ENCODE measurements at places on chromosomes 1 and 21. TPM values are rescaled to one million over a fixed set of nuclear protein-coding genes. Genes with fewer than 3 reads are reported as not detected.

- peak; percentile 31 for DNase-seq
Measured at GRCh38 chr1:180542838-180543145, 16.0 kb upstream of the OVAAL start.

DNA sequence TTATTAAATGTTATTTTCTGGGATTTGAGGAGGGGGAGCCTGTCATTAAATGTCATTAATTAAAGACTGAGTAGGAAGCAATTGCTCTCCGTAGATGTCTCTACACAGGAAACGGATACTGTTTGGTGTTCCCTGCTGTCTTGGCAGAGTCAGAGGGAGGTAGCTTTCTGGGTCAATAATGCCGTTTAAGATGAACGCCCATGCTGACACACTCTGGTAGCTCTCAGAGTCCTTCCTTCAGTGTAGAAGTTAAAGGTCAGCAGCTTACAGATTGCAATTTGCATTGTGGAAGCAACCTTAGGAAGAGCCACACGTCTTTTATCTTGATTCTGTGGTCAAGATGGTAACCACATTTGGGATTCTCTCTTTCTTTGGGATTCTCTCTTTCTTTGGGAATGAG lies 257.5 kb downstream of the KIF26B start:
- DNase-seq = no peak

DNA sequence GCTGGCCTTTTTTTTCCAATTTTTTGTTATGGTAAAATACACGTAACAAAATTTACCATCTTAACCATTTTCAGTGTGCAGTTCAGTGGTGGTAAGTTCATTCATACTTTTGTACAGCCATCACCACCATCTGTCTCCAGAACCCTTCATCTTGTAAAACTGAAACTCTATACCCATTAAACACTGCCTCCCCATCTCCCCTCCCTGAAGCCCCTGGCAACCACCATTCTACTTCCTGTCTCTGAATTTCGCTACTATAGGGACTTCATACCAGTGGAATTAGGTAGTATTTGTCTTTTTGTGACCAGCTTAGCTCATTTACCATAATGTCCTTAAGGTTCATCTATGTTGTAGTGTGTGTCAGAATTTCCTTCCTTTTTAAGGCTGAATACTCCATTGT lies 8.7 kb downstream of the PKNOX1 start:
- DNase-seq = no peak

- DNase-seq = no peak
Measured at GRCh38 chr1:41440321-41441085, 44.0 kb downstream of the EDN2 start.

DNA sequence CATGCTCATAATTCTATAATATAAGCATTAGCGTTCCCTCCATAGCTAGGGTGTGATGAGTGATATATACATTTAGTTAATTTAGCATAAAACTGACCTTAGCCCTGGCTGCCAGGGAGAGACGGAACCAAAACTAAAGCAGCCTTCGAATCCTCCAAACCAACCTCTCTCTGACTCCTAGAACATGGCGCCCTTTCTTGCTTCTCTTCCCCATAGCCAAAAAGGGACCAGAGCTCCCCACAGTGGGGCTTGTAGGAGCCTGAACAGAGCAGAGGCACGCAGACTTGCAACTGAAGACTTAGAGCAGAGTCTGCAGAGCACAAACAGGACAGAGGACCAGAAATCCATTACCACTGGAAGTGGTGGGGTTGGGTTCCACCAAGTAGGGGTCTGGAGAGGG lies 17.7 kb downstream of the IRF2BP2 start:
- DNase-seq = no peak

GRCh38 chr1:3471356-3472087 lies 17.1 kb downstream of the ARHGEF16 start:
- DNase-seq = no peak

DNA sequence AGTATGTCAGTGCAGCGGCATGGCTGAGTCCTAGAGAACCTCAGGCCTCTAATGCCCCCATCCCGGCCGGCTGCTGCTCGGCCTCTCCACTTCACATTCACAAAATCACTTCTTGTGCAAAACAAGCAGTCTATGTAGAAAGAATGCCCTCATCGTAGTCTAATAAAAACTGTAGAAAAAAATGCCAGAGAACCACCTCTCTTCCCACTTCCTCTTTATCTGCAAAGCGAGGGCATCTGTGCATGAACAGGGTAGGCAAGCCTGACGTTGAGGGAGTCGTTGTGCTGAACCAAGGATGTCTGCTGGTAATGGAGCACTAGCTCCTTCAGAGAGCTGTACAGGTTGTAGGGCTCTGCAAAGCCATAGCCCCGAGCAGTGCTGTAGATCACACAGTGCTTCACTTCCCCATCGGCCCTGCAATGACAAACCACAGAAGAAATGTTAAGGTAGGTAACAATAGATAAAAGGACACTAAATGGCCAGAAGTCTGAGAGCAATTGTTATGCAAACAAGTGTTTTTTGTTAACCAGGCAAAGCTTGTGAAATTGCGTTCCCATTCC lies 88.9 kb downstream of the PIK3R3 start:
- DNase-seq = no peak

DNA sequence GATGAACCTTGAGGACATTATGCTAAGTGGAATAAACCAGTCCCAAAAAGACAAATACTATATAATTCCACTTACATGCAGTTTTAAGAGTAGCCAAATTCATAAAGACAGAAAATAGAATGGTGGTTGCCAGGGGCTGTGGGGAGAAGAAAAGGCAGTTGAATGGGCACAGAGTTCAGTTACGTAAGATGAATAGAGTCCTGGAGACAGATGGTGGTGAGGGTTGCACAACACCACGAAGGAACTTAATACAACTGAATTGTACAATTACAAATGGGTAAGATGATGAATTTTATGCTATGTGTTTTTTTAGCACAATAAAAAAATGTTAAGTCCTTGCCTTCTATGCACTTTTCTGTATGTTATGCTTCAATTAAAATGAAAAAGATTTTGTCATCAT lies 66.6 kb downstream of the CD34 start:
- no peak for DNase-seq

DNA sequence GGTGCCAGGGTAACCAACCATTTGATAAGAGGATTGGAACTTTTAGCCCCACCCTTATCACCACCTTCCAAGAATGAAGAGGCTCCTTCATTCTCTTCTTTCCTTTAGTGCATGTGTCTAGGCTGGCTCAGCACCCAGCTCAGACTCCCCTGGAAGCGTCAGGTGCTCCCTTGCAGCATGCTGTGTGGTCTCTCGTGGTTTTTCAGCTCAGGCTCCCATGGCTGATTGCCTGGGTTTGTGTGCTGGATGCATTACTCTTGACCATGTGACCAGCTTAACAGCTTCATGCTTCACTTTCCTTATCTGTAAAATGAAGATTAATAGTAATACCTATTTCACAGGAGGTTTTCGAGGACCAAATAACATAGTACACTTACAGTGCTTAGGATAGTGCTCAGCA lies 198.4 kb downstream of the HHAT start:
- no peak for DNase-seq

GRCh38 chr1:196690582-196690981 lies 38.7 kb downstream of the CFH start:
- DNase-seq = no peak

- no peak for DNase-seq
Measured at GRCh38 chr1:58922302-58923089, 138.6 kb upstream of the JUN start.

DNA sequence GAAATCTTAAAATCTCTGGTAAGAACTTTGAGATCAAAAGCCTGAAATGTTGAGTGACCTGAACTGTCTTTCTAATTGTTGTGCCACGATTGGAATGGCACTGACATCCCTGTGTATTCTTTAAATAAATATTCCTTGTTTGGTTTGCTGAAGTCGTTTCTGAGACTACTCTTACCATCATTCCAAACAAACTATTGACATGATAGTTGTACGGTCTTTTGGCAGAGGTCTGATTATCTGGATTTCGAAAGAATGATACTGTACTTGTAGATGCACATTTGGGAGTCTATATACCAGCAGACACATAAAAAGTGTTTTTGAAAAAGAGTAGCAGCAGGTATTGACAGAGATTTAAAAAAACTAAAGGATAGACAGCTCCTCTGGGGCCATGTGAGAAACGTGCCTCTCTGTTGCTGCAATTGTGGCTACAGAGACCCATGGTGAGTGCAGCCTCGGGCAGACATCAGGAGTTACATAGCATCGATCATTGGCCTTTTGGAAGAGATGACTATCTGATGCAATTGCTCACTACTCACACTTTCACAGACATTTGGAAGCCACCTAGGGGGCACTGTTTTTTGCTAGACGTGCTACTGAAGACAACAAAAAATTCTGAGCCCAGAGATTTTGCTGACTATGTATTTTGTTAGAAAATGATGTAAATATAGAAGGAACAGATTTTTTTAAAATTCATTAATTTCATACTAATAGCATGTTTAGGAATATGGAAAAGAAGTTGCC lies 464.5 kb downstream of the KCNT2 start:
- no peak for DNase-seq

DNA sequence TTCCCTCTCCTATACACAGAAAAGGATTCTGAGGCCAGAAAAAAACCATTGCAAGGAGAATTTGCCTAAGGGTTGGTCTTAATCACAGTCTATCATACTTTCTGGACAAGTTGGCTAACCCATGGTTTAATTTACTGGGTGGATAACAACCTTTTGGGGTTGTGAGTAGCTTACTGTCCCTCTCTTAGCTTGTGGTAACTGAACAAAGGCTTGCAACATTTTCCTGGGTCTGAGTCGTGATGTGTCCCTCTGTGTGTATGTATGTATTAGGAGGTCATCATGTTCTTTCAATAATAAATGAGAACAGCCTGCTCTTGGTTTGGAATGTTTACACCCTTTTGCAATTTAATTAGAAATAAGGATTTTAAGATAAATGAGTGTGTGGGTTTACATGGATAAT lies 36.7 kb downstream of the PAPPA2 start:
- DNase-seq = no peak

DNA sequence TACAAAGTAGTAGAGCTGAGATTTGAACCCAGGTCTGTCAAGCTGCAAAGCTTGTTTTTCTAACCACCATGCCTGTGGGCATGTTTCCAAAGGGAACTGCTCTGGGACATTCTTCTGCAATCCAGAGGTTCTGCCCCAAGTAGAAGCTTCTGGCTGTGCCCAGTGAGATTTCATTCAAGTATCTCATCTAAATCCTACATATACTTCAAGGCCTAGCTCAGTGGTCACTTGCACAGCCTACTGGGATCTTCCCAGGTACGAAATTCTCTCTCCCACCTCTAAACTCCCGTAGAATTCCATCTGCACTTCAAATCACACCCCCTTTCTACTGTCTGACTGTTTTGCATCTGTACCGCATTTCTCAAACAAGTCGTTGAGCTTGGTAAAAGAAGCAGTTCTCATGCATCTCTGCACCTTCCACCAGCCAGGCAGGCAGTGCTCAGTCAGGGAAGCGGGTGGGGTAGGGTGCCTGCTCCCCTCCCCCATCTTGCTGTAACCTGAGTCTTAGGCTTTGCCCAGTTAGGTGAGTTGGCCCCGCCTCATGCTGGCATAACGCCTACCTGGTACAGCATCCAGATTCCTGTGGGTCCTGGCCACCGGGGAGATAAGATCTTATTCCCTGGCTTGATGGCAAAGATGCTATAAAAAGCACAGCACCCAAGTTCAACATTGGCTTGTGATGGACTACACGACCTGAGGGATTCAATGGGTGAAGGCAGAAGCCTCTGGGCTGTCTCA lies 13.5 kb downstream of the SLC9A1 start:
- DNase-seq = no peak

- no peak for DNase-seq
Measured at GRCh38 chr1:7552402-7552801, 218.7 kb upstream of the VAMP3 start.

GRCh38 chr1:151759241-151759640 lies 4.1 kb downstream of the MRPL9 start:
- DNase-seq = no peak

- DNase-seq = no peak
Measured at GRCh38 chr1:1989102-1989542, 14.5 kb downstream of the CFAP74 start.

DNA sequence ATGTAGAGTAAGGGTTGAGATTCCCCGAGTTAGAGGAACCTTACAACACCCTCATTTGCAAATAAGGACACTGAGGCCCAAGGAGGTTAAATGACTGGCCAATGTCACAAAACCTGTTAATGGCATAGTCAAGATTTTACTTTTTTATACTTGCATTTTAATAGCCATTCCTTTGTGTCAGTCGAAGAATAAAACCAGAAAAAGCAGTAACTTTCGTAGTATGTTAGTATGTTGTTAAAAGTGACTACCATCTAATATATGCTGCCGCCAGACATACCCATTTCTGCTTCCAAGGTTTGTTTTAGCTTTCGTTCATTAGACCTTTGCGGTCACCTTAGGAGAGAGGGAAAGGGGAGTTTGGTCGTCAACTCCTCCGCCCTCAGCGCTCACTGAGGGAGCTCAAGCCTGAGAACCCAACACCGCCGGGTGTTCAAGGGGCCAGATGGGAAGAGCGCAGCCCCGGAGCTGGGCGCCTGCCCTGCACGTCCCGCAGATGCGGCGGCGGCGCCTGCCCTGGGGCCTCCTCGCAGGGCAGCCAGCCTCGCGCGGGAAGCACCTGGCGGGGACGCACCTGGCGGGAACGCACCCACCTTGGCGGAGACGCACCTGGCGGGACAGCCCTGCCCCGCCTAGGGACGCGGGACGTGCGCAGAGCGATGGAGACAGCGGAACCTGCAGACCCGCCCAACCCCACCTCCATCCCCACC lies 466 bp downstream of the VPS26C start:
- no peak for DNase-seq

DNA sequence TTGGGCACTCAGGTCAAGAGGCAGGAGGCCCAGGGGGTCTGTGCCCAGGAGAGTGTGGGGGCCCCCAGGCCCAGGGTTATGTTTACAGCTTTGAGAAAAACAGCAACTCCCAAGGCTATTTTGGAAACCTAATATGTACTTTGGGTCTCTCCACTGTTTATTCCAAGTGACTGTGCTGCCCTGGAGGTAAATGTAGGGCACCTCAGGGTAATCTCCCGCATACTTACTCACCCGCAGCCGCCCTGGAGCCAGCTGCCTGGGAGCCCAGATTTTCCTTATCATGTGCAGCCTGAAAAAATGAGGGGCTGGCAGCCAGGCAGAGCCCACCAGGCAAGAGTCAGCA lies 20.0 kb downstream of the IFFO2 start:
- DNase-seq = no peak

DNA sequence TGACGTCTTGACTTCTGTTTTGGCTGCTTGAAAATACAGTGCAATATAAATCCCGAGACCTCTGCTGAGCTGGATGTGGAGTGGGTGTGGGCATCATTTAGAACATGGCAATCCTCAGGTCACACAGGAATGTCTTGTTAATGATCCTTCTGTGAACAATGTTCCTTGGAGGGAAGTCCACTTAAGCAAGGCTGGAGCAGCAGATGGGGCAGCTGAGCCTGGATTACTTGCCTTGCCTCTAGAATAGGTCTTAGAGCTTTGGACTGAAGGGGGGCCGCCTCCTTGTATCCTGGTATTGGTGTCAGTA lies 926 bp upstream of the SCMH1 start:
- DNase-seq = no peak

The CLDN19 gene
- total RNA-seq = 0.49 TPM

The RAB25 gene
- not detected for total RNA-seq

The SMIM1 gene
- 4.6 TPM for total RNA-seq

The C1orf167 gene
- total RNA-seq = 4.2 TPM

The TXNIP gene
- total RNA-seq = 622 TPM

The HIVEP3 gene
- total RNA-seq = 12.8 TPM

The PLPPR5 gene
- not detected for total RNA-seq

The TNFAIP8L2 gene
- 3.9 TPM for total RNA-seq

The S100A12 gene
- total RNA-seq = 22.5 TPM

The DENND4B gene
- total RNA-seq = 82.7 TPM

The PLA2G2A gene
- total RNA-seq = 200 TPM

The TMOD4 gene
- total RNA-seq = not detected

The HSPA6 gene
- total RNA-seq = 11.9 TPM
